T-cell (primary cell): ENCODE measurements at places on chromosomes 16 and 17.

DNA sequence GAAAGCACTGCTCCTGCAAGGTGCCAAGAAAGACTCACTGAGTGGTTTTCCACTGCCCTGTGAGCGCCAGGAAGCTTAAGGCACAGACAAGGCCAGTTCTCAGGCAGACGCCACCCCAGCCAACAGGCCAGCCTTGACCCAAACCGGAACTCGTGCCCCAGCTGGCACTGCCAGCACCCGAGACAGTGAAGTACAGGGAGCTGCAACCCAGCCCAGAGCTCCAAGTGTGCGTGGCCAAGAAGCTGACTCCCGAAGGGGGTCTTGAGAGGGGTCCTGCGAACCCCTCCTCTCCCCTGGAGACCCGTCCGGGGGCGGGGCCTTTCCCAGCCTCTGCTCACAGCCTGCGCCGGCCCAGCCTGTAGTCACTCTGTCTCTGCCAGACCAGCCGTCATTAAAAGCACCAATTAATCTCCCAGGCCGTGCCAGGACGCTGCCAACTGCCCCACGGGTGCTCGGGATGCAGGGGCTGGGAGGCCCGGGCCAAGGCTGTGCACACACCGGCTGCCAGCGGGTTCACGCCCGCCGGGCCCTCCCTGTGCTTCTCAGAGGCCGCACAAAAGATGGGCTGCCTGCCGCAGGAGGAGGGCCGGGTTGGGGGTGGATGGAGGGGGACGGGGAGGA, 4.4 kb upstream of the SOX8 start:
- no peak for DNase-seq

GRCh38 chr16:87550495-87550961, 51.8 kb upstream of the JPH3 start:
- DNase-seq, result peak; percentile 44

GRCh38 chr17:61814485-61814884, 48.8 kb downstream of the BRIP1 start:
- no peak for DNase-seq

DNA sequence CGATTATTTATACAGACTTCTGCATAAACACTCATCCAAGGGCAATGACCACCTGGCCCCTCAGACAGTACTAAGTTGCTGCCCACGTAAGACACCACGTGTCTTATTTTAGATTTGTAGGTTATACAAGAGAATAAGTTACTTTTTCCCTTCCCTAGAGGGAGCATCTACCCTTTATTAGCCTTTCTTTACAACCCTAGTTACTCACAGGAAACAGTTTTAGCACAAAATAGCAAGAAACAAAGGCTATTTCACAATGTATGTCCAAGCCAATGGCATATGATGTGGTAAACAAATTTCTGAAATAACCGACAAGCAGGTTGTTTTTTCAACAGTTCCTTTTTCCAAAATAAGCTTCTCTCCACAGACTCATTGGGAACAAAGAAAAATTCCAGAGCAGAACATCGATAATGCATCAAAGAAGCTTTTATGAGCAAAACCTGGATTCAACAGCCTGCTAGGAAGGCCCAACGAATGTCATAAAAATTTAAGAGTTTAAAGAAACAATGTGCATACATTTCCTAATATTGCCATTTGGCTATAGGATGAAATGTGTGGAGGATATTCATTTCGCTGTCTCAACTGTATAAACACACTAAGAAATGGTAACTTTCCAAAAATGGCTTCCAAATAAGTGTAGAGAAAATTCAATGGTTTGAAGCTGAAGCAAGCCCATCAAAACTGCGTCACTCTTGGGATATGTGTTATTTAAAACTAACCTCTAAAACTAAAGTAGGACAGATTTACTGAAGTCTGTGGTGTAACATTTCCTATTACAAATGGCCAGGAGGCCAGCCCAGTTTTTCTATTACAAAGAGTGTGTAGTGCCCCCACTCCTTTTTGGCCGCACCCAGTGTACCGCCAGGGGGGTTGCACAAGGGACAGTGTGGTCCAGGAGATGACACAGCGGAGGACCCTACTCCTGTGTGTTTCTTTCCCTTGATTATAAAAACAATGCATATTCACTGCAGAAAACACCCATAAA, 50.4 kb upstream of the ERN1 start:
- no peak for DNase-seq

DNA sequence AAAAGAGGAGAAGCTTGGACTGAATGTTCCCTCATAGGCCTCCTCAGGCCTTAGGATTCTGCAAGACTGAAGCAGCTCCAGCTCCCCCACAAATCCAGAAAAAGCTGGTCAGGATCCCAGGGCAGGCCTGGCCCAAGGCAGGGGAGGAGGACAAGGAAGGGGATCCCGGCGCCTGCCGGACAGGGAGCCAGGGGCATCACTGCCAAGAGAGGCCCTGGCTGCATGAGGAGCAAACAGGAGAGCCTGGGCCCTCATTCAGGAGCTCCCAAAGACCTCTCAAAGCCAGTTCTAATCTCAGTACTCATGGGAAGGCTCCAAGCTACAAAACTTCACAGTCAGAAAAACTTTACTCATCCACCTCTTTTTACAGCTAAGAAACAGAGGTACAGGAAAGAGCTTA, 67.3 kb downstream of the ZNF423 start:
- no peak for DNase-seq
